ENCODE measurements at places on chromosomes 6 and 20.
A peak's percentile ranks its signal among the peaks of the same experiment; 100 is the strongest.

GRCh38 chr6:151111670-151112069, 128.1 kb upstream of the AKAP12 start:
- DNase-seq: no peak

DNA sequence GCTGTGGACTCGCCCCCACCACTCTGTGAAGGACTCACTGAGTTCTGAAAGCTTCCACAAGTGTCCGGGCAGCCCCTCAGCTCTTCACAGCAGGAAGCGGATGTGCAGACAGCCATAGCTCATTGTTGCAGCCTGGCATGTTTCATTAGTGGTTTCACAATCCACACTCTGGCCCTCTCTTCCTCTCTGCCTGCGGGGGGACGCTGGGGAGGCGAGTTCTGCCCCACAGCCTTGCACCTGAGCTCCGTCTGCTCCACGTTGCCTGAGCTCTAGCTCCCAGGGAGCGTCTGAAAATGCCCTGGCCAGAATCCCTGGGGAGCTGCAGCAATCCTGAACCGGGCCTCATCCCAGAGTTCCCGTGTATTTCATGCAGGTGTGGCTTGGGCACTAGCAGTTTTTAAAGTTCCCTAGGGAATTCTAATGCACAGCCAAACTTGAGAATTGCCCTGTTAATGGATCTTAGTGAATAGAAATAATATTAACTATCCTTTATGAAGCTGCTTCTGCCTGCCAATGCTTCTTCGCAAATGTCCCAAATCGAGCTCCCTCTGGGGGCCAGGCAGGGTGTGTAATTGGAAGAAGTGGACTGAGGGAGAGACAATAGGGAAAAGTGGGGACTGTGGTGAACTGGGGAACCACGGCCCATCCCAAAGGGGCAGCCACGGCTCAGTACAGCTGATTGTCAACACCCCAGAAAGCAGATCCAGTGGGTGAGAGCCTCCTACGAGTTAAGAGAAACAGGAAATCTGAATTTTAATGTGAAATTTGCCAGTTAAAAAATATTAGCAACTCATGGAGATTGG, 51.5 kb downstream of the CTCFL start:
- DNase-seq: no peak

DNA sequence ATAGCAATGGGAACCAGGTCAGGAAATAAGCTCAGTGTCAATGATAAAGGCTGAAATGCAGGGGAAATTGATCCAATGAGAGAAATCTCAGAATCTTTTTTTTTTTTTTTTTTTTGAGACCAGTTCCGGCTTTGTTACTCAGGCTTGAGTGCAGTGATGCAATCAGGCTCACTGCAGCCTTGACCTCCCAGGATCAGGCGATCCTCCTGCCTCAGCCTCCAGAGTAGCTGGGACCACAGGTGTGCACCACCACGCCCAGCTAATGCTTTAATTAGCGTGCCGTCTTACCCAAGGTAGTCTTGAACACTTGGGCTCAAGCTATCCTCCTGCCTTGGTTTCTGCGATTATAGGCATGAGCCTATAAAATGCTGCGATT, 296.5 kb downstream of the ZNF217 start:
- no peak for DNase-seq

DNA sequence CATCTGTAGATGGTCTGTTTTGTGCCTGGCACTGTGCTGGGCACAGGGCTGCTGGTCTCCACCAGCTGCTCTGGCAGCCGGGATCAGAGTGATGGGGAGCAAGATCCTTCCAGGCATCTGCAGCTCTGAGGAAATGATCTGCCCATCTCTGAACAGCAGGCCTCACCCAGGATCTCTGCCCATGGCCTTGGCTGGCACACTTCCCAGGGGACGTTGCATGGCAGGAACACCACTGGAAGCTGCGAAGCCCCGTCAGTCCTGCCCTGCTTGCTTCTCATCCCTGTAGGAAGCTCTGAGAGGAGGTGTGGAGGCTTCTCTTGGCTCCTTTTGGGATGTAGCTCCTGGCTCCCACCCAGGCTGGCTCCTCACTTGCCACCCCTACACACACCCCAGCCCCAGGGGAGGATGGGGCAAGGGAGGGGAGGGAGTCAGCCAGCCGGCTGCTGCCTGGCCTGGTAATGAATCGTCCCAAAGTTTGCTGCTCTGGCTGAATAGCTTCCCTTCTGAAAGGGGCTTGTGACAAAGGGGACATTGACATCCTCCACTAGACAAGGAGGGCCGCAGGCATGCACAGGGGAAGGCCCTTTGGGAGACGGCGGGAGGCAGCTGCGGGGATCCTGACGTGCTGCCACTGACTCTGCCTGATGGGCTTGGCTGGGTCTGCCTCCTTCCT, 108.9 kb downstream of the VEGFA start:
- no peak for DNase-seq

DNA sequence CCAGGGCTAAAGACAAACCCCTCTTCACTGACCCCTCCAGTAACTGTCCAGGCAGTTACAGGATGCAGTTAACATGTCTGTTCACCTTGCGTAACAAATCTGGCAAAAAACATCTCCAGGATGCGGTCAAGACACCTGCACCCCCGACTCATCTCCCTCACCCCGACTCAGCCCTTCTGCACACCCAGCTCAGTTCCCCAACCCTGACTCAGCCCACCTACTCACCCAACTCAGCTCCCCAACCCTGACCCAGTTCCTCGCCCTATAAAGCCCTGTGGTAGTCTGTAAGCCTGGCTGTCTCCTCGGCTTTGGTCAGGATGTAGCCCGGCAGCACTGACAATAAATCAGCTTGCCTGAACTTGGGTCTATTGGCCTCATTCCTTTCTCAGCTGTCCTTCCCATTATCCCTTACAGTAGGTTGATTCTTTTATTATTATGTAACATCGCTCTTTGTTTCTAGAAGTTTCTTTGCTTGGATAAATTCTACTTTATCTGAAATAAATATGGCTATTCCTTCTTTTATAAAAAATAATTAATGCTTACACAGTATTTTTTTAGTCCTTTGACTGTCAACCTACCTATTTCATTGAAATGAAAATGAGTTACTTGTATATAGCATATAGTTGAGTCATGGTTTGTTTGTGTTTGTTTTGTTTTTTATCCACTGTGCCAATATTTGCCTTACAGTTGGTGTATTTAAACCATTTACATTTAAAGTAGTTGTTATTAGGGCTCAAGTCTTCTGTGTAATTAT, 12.9 kb upstream of the ADTRP start:
- DNase-seq: peak; percentile 28

GRCh38 chr6:167469672-167470071, 144.8 kb downstream of the TTLL2 start:
- DNase-seq: no peak

- no peak for DNase-seq
Measured at GRCh38 chr6:75800708-75801505, 51.9 kb downstream of the MYO6 start.

GRCh38 chr6:6058054-6058444, 51.3 kb upstream of the NRN1 start:
- DNase-seq: no peak

GRCh38 chr6:56624728-56625069, 18.0 kb downstream of the DST start:
- no peak for DNase-seq

- DNase-seq: no peak
Measured at GRCh38 chr6:13495112-13495776, 7.8 kb upstream of the GFOD1 start.

DNA sequence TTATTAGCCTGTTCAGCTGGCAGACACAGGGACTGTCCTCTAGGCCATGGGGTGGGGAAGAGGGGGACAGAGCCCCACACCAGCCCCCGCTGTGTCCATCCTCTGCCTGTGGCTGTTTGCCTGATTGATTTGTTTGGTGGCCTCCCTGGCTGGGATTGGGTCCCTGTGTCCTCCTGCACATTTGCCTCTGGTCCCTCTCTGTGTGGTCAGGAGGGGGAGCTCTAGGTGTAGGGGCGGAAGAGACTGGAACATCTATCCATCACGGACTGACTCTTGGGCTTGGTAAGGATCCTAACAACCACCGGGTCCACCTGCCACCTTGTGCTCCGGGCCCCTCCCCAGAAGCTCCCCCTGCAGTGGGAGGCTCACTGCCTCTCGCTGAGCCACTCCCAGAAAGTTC, 38.4 kb upstream of the CCDC167 start:
- peak; percentile 59 for DNase-seq

DNA sequence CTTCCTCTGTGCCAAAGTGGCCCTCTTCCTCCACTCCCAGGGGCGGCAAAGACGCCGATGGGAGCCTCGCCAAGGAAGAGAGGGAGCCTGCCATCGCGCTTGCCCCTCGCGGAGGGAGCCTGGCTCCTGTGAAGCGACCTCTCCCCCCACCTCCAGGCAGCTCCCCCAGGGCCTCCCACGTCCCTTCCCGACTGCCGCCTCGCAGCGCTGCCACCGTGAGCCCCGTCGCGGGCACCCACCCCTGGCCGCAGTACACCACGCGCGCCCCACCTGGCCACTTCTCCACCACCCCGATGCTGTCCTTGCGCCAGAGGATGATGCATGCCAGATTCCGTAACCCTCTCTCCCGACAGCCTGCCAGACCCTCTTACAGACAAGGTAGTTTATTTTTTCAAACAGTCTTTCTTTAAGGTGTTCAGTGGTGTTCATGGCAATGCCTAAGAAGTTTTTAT, 64.9 kb downstream of the FNDC1 start:
- no peak for DNase-seq

DNA sequence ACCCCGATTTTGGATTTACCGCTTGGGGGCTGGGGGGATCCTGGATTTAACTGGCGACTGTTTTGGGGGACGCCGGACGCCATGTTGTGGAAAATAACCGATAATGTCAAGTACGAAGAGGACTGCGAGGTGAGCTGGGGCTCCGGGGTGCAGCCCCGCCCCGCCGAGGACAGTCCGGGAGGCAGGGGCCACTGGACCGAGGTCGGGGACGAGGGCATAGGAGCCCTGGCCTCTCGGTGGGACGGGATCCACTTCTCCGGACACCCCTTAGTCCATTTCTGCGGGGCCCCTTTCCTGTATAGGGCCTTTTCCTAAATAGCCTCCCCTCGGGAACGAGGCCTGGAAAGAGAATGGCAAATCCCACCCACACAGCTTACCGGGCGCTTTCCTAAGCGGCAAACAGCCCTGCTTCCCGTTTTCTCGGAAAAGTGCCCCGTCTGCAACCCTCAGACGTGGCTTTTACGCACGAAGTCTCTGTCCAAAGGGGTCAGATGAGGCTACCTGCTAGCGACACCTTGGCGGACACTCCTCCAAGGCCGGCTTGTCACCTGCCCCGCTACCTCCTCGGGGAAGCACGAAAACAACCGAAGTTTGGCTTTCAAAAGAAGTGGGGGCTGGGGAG, 469 bp downstream of the TFAP2C start:
- DNase-seq: peak; percentile 50

GRCh38 chr6:144737998-144738397, 452.9 kb downstream of the UTRN start:
- DNase-seq: no peak

DNA sequence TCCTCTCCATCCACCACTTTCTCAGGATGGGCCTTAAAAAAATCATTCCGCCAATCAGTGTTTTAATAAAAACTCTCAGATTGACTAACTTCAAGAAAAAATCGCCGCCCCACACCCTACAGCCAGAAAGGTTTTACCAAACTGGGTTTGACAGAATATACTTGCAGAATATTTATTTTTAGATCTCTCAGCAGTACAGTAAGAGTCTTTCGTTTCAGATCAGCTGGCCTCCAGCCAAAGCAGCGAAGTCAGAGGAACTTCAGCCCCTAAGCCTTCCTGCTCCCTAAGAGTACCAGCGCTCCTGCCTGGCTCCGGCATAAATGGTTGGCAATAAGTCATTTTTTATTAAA, 24.7 kb downstream of the TBC1D7 start:
- DNase-seq: peak; percentile 63

- DNase-seq: no peak
Measured at GRCh38 chr6:156953127-156953478, 175.9 kb downstream of the ARID1B start.

DNA sequence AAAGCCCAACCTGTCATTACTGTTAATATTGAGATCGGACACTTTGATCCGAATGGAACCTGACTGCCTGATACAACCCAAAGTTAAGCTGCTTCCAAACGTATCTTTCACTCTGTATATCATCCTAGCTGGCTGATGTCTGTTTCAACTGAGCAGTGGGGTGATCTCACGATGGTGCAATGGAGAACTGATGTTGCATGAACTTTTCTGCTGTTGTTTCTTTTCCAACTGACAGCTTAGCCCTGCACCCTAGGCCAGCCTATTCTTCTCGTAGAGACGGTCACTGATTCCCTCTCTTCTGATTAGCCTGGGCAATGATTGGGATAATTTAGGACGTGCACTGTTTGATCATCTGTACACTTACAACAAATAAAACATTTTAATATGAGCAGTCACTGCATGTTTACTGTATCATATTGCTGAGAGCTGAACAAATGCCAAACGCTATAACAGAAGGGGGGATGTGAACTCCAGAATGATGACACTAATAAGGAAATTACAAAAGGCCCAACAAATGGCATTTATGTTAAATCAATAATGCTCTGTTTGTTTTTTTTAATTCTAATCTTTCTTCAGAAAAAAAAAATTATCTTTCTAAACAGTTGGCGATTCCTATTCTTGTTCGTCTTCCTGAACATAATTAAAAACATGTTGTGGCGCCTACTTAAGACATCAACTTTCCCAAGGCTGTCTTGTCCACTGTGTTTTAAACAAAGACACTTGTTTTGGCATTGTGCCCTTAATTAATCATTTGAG, 184.8 kb downstream of the ZNF217 start:
- DNase-seq: no peak

DNA sequence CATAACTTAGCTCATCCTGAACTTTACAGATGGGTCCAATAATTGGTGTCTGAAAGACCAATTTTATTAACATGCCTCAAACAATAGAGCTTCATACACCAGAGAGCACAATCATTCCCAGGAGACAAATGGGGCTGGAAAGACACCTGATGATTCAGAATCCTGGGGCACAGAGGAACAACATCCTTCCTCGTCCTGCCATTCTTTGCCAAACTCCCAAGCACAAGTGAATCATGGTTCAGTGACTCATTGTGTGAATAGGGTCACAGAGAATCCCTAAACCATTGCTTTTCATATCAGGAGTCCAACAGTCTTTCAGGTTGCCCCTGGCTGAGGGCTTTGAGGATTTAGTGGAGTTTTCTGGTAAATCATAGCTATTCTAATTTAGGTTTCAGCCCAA, 266.4 kb upstream of the BMP2 start:
- DNase-seq: peak; percentile 25

DNA sequence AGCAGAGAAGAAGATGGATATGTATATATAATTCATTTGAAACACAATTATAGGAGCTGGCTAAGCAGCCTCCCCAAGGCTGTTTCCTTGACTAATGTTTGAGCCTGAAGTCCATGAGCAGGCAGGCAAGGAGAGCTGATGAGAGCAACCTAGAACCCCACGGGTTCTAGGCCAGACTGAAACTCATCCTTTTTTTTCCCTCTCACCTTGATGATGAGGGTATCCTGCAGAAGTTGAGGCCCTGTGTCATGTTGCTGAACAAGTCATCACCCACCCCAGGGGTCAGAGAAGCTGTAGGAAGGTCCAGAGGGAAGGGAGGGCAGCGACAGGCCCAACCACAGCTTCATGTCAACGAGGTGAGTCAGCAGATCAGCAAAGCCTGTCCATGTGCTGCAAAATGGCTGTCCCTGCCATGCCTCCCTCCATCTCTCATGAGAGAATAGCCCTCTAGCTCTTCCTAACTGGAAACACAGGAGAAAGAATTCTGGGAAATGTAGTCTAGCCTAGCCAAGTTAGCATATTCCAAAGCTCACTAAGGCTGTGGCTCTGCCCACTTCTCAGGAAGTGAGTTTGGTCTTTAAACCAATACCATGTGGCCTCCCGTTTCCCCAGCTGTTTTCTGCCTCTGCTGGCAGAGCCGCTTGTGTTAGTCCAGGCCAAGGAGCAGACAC, 91.3 kb upstream of the DTNBP1 start:
- peak; percentile 78 for DNase-seq

GRCh38 chr6:164928057-164928727, 381.2 kb downstream of the C6orf118 start:
- DNase-seq: no peak

Data from ELR (cell line).